ENCODE measurements at places on chromosomes 4 and X.

DNA sequence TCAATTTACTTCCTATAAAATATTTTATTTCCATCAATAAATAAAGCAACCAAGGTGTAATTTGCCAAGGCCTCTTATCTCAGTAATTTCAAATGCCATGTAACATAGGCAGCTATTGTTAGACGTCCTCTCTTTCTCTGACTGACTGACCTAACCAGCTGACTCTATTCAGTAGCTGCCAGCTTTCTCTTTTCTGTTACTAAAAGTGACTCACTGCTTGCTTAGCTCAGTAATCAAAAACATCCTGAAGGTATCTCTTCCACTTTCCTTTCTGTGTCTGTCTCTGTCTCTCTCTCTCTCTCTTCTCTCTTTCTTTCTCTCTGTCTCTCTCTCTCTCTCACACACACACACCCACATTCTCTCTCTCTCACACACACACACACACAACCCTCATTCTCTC lies 134.2 kb downstream of the SPOCK3 start:
- peak; percentile 0 for DNase-seq

GRCh38 chr4:151658959-151659600 lies 101.7 kb downstream of the GATB start:
- DNase-seq, result no peak

DNA sequence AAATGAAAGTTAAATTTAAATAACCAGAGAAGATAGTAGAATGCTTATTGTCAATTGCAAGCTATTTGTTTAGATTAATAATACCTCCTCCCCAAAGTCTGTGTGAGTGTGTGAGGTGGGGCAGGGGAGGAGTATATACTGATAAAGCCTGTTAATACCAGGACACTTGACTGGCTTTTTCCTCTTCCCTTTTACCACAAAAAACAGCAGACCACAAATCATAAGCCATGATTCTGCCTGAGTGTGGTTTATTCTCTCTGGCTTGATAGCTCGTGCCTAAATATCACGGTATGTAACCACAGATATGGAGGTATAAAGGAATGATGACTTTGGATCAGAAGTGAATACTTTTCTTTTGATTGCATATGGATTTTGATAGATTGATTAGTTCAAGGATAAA lies 21.9 kb upstream of the SCRG1 start:
- DNase-seq, result no peak

- DNase-seq, result no peak
Observed at GRCh38 chrX:153441981-153442380, 3.9 kb downstream of the TREX2 start.

DNA sequence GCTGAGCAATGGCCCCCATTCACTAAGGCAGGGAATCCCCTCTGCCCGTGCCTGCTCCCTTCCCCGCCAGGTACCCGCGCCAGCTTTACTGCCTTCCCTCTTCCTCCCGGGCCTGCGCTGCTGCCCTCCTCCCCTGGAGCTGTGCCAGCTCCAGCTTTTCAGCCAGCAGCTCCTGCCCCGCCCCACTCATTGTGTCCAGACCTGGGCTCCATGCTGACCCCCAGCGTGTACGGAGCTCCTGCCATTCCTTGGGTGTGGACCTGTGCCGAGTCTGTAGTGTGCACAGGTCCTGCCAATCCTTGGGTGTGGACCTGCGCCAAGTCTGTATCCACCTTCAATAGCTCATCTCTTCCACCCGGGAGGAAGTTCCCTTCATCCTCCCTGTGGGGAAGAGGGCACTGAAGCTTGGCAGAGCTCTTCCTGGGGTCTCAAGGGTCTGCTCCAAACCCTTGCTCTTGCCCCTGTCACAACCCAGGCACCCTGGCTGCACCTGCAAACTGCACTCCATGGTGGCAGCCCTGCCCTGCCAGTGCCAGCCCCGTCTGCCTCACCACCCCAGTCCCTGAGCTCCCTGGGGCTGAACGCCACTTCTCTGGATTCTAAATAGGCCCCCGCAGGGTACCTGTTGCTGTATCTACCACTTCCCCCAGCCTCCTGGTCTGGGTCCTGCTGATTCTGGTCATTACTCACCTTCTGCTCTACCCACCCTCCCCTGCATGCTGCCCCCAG lies 63.9 kb downstream of the TRMT44 start:
- DNase-seq, result peak; percentile 46

DNA sequence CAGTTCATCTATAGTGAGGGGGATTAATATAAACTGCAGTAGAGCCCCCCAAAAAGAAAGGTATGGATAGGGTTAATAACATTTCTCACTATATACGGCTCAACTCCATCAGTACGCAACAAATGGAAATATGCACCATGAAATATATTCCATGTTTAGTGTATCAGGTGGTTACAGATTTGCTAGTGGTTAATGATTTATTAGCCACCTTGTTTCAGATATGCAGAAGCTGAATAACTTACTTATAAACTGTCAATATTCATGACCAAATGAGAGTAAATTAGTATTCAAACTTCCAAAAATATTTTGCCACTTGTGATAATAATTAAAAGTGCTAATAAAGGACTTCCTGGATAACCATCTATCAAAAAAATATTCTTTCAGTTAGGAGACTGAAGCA lies 14.8 kb downstream of the AMTN start:
- no peak for DNase-seq

DNA sequence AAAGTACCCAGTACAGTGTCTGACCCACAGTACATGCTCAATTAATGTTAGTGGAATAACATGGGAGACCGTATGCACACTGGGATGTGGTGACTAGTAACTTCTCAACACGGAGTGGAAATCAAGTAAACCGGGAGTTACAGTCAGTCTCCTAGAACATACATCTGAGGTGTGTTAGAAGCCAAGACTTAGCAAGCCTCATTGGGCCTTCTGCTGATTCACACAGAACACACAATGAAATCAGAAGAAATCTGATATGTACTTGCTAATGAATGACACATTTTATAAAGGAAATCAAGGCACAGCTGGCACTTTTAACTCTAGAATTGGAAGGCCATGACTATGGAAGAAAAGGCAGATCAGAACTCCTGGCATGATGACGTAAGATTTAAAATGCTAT lies 13.0 kb downstream of the TRAPPC2 start:
- no peak for DNase-seq

DNA sequence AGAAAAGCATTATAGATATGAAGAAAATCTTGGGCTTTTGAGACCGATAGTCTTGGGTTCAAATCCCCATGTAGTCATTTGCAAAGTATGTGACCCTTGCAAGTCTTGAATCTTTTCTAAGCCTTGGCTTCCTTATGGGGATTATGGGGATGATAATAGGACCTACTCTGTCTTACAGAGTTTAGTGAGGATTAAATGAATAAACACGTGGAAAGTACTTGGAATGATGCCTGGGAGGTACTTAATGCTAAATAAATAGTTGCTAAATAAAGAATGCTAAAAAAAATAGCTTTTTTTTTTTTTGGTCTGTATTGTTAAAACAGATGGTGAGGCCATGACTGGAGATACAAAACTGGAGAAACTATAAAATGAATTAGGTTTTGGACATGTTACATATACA lies 292.7 kb downstream of the GPAT3 start:
- no peak for DNase-seq

DNA sequence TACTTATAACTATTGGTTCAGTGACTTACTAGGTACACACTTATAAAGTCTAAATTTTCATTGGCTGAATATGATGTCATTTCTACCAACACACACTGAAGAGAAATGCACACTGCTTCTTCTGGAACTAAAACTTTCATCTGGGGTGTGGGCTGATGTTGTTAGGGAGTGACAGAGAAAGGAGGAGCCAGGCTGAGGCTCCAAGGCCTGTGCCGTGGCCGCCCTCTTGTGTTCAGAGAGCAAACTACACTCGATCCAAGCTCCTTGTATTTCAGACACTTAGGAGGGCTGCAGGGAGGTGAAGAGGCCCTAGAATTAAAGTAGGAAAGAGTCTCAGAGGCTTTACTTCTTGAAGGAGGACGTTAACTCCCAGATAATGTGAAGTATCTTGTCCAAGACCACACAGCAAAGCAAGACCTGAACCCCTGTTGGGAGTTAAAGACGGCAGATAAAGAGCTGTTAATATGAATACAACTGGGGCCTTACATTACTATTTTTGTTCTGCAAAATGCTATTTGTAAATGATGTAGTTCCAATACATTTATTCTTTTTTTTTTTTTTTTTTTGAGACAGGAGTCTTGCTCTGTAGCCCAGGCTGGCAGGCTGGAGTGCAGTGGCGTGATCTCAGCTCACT lies 137.5 kb downstream of the AFAP1 start:
- peak; percentile 48 for DNase-seq

DNA sequence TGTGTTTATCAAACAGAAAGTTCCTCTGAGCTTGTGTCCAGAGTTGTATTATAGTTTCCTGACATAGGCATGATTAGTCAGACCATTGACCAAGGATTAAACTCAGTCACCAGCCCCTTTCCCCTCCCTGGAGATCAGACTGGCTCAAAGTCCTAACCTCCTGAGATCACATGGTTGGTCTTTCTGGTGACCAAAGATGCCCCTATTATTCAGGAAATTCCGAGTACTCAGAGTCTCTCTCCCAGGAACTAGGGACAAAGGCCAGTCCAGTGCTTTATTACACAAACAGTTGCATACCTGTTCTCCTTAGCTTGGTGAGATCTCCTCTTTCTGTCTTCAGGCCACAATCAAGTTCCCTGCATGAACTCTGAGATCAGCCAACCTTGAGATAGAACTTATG lies 14.5 kb upstream of the ENPP6 start:
- no peak for DNase-seq
